ENCODE measurements at places on chromosomes 1 and 21.

GRCh38 chr1:15757016-15757543 is 1.5 kb upstream of the FBLIM1 start:
- DNase-seq, result no peak

DNA sequence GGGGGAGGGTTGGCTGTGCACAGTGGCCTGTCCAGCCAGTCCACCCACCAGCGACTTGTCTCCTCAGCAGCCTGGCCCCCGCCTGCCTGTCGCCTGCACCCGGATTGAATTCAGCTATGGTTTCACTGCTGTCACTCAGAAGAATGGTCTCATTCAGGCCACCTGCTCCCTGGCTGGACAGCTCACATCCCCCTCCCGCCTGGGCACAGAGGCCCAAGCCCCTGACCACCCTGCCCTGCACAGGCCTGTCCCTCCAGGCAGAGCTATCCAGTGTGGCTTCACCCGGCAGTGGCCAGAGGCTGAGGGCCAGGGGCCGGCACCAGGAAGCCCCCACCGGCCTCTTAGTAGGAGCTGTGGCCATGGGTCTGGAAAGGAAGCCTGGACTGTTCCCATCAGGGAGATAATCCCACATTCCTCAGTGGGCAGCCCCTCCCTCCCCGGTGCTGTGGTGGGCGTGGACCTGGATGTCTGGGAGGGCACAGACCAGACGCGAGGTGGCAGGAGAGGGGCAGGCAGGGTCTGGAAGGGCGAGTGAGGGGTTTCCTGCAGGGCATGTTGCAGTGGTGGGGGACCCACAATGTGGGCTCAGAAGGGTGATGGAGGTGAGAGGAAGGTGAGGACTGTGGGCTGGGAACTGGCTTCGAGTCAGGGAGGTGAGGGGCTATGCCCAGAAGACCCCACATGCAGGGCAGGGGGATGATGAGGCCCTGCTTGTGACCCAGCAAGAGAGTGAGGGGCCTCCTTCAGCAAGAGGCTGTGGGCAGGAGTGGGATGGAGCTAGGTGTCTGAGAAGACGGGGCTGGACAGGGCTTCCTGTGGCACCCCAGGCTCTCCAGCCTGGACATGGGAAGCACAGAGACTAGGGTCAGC is 30.4 kb downstream of the WNT9A start:
- DNase-seq, result no peak

DNA sequence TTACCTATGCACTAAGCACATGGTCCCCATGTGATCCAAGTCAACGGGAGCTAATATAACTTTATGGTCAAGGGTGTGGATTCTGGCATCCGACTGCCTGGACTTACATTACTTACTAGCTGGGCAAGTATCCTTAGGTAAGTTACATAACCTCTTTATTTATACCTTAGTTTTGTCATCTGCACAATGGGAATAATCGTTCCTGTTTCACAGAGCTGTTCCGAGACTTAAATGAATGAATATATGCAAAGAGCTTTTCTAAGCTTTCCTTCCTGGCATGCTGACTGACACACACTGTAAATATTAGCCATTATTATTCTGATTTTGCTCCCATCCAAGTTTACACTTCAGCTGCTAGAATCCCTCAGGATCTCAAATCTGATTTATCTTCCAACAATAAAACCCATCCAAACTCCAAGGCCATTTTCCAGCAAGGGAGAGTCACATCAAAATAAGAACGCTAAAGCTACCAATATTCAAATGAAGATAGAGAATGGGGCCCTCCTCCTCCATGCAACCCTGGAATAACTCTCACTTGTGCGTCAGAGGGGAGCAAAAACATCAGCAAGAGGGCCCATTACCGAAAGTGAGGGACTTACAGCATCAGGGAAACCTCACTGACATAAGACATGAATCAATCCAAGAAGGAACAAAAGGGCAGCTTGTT is 115.6 kb upstream of the KAZN start:
- DNase-seq, result no peak

DNA sequence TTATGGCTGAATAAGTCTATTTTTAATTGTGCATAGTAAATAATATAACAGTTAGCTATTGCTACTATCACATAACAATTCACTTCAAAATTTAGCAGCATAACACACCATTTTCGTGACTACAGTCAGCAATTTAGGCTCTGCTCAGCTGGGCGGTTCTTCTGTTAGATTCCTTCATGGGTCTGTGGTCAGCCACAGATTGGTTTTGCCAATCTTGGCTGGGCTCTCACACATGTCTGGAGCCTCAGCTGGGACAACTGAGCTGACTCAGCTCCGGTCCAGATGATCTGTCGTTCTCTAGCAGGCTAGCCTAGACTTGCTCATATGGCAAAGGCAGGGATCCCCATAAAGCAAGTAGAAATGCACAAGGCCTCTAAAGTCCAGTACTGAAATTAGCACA is 15.1 kb upstream of the CDC42BPA start:
- no peak for DNase-seq

DNA sequence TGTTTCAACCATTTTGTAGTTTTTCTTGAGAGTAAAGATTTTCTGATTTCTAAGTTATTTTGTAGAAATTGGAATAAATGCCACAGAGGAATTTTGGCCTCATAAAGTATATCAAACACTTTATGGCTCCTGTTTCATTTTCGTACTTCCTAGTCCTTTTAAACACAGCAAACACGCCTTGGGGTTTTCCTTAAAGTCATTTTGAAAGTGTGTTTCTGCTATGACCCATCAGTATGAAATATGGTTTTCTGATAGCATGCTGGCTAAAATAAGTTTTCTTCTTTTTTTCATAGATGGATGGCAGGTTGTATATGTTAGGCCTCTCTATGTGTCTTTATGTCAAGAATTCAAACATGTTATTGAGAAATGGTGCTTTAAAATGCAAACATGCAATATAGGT is 940.1 kb upstream of the TMPRSS15 start:
- no peak for DNase-seq

- no peak for DNase-seq
Measured at GRCh38 chr1:32681509-32681908, 21.1 kb downstream of the SYNC start.

- DNase-seq, result no peak
Measured at GRCh38 chr1:151986501-151987190, 7.0 kb downstream of the S100A10 start.

DNA sequence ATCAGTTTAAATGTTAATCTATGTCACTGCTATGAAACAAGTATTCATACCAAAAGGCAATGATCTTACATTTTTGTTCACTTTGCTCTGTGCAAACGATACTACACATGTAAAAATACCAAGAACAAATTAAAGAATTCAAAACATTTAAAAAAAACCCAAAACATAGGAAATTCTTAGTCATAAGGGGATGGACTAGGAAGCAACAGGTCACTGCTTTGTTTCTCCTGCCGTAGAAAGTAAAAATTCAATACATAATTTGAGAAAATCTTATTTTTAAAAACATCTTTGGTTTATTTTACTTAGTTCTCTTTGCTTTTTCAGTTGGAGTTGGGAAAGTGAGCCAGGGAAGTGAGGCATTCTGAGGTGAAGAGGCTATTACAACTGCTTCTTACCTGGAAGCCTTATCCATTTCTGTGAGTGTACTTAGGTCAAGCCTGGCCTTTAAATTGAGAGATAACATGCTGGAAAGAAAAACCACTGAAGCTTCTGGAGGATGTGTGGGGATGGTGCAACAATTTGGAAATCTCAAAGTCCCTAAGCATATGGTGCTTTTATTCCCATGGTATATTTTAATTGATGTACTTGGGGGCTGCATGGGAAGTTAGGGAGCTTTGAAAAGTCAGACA is 183.5 kb downstream of the CDC42BPA start:
- no peak for DNase-seq

DNA sequence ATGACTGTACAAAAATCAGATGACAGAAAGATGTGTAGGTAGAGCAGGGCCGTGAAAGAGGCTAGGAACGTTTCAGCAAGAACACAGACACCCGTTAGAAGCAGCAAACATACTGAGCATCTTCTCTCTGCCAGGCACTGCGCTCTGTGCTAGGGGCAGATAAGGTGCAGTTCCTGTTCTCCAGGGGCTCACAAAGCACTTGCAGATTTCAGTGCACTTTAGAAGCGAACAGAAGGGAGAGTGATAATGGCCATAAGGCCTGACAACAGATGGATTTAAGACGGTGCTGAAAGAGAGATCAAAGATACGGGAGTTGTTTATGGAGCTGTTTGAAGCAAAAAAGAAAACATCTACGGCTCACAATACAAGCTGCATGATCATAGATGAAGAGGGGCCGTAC is 200.3 kb upstream of the FOXD3 start:
- no peak for DNase-seq

DNA sequence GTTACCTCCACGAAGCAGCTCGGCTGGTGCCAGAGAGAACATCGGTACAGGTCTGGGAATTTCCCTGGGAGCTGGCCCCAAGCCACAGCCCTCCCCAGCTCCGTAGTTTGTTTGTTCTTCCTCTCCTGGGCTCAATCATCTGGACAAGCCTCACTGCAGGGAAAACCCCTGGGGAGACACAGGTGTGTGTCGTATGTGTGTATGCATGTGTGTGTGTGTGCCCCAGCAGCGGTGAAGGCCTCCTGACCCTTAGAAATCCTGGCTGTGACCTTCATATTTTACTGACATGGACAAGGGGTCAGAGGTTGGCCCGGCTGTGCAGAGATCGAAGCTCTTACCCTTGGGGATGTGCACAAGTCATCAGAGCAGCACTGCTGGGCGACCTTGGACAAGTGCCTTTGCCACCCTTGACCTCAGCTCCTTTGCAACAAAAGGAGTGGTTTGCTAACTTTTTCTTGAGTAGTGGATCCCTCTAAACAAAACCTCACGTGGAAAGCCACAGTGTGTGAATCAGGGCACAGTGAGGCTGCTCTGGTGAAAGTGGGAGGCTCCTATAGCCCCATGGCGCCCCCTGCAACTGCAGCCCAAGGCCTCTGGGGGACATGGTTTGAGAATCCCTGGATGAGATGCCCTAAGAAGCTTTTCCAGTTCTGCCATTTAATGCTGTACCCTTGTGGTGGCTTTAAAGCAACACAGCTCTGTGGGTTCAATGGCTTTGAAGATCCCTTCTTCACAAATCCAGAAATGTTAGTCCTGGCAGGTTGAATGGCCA is 12.3 kb upstream of the IL22RA1 start:
- no peak for DNase-seq

- no peak for DNase-seq
Measured at GRCh38 chr1:39490596-39491145, 765 bp upstream of the BMP8A start.

DNA sequence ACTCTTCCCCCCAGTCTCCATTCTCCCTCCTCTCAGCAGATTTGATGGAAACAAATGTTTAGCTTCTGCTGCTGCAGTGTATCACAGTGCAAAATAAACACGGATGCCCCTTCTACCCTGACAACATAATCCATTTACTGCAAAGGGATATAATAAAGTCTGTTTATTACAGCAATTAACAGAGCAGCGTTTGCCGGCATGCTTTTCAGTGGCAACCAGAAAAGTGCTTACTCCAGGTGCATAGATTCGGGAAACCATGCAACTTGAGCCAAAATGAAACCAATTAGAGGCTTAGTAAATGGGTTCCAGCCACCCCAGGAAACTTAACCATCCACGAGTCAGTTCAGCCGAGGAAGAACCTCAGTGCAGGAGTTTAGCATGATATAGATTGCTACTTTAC is 12.9 kb upstream of the LEMD1 start:
- no peak for DNase-seq

All from GM04503 (cell line).